KBM-7 (cell line): ENCODE measurements at places on chromosomes 11 and 22.

- no peak for DNase-seq
Measured at GRCh38 chr11:58930926-58931325, 8.4 kb upstream of the GLYATL1 start.

DNA sequence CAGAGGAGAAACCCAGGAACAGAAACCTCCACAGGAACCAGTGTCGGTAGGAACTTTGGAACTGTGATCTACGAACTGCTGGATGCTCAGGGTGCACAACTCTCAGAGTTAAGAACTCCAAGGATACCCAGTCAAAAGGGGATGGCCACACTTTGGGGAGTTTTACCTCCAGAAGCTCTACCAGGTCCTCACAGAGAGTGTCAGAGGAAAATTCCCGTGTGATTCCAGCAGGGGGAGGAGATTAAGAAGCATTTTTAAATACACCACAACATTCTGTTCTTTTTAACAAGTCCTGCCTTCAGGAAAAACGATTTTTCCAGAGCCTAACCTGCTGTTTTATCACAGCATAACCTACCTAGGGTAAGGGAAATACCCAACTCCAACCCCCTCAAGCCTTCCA lies 104.0 kb downstream of the SOX6 start:
- no peak for DNase-seq

DNA sequence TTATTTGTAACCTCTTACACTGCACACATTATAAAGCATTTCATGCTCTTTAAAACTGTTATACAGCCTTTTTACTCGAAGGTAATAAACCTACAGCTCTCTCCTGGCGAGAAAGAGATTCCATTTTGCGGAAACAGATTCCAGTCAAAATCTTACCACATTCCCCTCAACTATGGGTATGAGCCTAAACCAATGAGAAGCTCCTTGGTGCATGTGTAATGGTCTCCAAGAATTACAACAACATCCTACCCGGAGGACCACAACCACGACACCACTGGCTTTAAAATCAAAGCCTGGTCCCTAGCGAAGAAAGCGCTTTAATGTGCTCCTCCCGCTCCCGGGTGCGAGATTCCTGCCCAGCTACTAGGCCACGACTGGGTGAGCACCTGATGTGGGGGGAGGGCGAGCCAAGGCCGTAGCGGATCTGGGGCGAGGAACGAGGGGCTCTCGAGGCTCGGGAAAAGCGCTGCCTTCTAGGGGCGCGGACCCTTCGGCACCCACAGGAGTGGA lies 821 bp downstream of the CELF1 start:
- peak; percentile 51 for DNase-seq

- no peak for DNase-seq
Measured at GRCh38 chr11:63769714-63770455, 1.3 kb upstream of the ZFTA start.

DNA sequence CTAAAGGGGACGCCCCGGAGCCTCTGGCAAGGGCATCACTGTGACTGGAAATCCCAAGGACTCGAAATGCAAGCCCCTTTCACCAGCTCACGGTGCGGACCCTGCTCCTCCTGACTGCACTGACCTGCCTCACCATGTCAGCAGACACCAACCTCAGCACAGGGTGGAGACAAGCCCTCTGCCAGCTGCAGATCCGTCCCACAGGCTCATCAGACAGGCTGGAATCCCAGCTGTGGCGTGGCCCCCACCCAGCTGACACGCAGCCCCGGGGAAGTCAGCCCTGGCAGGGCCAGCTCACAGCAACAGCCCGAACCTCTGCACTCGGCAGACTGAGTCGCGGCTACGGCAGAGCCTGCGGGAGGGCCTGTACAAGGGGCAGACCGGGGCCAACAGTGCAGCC lies 36.8 kb downstream of the BRD1 start:
- no peak for DNase-seq

- no peak for DNase-seq
Measured at GRCh38 chr22:48242461-48242864, 1480.0 kb downstream of the TBC1D22A start.

- no peak for DNase-seq
Measured at GRCh38 chr11:40403321-40403720, 1056.1 kb downstream of the LRRC4C start.

DNA sequence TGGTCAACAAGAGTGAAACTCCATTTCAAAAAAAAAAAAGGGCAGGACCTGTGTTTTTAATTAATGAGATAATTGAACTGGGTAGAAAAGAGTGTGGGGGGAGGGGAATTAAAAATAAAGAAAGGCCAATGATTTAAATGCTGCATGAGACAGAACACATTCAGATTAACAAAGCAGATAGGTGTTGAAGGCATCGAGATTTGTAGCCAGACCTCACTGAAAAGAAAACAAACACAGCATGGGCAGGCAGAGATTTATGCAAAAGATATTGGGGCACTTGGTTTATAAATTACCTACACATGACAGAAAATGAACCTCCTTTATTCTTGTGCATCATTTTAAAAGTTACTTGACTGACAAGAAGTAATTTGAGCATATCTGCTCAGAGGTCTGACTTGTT lies 354.0 kb upstream of the API5 start:
- DNase-seq, result no peak

DNA sequence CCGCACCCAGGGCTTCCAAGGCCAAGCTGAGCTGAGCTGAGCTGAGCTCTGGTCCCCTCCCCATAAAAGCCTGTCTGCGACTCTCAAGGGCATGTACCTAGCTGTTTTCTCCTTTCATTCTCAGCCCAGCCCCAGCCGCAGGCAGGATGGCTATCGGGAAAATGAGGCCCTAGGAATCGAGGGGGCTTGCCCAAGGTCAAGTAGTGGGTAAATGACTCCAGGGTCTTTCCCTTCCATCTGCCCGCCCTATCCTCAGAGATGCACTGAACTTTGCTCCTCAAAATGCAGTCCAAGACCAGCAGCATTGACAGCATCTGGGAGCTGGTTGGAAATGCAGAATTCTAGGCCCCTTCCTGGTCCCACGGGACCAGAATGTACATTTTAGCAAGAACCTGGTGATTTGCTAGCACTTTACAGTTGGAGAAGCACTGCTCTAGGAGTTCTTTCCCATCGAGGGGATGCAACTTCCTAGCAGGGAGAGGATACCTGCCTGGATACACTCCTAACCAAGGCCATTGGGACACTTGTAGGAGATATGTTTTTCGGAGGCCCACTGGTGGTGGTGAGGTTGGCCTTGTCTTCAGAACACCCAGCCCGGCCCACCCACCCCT lies 43.2 kb upstream of the ACCSL start:
- DNase-seq, result no peak

GRCh38 chr22:36349726-36350125 lies 38.0 kb downstream of the MYH9 start:
- no peak for DNase-seq

DNA sequence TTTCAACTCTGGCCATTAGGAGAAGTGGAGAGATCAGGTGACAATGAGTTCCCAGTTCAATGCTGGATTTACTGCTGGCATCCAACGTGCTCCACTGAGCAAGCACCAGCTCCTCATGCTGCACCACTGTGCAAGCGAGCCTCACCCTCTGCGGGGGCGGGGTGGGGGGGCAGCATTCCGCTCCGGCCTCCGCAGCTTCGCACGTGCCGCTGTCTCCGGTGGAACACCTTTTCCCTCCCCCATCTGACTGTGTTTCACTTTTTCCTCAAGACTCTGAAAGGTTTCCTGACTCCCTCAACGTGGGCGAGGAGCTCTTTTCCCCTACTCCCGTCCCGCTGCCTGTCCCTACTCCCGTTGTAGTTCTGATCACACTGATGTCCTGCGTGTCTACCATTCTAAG lies 835 bp upstream of the RHOD start:
- DNase-seq, result no peak

GRCh38 chr11:94656968-94657367 lies 89.8 kb downstream of the PIWIL4 start:
- DNase-seq, result no peak

DNA sequence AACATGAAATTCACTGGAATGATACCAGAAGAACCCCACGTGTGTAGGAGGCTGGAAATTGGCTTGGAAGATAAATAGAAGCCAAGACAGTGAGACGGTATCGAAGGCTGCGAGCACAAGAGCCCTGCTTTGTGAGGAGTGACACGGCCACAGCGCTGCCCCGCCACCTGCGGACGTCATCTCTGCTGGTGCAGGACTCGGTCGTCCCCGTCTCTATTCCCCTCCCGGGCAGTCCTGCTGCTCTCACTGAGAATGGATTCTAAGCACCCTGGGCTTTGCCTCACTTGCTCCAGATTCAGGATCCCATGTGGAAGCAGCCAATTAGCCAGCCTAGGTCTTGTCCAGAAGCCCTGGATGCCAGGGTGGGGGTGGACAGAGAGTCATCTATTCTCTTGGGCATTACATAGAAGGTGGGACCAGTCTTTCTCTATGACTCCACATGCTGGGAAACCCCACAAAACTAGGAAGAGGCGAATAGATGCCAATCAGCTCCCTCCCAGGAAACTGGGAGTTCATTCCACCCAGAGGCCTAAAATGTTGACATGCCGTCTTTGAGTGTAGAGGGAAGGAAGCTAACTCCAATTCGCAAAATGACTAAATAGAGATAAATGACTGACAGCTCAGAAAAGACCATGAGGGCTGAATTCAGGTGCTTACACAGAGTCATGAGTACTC lies 25.1 kb downstream of the APOL3 start:
- DNase-seq, result no peak

- DNase-seq, result no peak
Measured at GRCh38 chr22:22968366-22968765, 80.8 kb downstream of the IGLL5 start.

GRCh38 chr11:47948137-47948536 lies 32.2 kb upstream of the PTPRJ start:
- no peak for DNase-seq

GRCh38 chr11:34570584-34570983 lies 50.3 kb upstream of the EHF start:
- no peak for DNase-seq

DNA sequence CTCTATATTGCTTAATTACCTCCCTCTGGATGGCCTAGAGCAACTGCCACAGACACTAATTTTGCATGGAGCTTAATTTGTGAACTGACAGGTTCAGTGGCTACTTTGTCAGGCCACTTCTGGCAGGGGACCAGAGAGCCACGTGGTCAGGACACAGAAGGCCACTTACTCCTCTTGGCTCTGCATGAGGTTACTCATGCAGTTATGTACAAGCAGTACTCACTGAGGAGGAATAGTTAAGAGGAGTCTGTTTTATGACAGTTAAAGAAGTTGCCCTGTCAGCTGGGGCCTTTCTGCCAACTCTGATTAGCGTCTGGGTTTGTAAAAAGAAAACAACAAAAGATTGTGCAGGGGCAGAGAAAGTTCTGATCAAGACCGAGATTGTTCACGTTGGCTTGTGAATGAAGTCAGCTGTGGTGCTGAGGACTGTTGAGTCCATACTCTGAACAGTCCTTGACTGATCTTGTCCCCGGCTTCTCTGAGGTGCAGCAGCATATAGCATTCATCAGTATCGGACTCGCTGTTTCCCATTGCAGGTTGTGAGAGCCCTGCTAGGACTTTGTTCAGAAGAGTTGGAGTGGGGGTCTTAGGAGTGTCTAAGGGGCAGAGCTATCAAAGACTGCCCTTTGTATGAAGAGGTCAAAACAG lies 41.4 kb downstream of the PPFIBP2 start:
- DNase-seq, result no peak

DNA sequence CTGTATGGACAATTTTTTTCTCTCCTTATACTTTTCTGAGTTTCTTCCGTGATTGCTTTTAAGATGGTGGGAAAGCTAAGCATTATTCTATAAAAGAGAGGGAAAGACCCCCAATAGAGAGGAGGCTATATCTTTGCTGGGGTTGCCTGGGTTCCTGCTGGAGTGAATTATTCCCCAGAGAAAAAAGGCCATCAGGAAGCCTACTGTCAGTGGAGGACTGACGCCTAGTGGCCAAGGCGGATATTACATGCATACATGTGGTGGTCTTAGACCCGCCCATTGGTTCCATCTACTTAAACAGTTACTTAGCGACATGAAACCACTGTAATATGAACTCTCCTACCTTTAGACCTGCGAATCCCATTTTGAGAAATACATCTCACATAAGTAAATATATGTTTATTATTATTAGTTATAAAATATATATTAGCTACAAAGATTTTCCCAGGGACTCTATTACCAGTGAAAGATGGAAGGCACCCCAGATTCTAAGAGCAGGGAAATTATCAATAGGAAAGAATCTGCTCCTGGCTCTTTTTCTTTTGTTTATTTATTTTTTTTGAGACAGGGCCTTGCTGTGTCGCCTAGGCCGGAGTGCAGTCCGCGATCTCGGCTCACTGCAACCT lies 15.7 kb upstream of the PGA3 start:
- peak; percentile 83 for DNase-seq

DNA sequence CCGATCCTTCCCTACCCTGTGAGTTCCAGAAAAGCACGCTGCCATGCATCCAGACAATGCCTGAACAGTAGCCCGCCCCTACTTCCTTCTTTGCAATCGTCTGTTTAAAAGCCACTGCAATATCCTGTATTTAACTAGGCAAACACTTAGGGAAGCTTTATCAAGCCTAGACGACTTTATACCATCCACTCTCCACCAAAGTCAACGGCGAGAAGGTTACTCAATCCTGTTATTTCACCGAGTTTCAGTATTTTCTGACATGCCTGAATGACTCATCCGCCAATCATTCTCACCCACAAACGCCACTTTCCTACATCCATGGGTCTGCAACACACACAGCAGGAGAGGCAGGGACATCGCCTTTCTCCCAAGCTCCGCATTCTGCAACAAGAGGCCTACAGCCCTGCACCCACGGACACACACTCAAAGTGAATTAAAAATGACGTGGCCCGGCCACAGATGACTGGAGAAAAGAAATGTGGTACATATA lies 9.3 kb downstream of the CELSR1 start:
- DNase-seq, result peak; percentile 79

- no peak for DNase-seq
Measured at GRCh38 chr22:20651286-20651685, 122.6 kb upstream of the SERPIND1 start.

DNA sequence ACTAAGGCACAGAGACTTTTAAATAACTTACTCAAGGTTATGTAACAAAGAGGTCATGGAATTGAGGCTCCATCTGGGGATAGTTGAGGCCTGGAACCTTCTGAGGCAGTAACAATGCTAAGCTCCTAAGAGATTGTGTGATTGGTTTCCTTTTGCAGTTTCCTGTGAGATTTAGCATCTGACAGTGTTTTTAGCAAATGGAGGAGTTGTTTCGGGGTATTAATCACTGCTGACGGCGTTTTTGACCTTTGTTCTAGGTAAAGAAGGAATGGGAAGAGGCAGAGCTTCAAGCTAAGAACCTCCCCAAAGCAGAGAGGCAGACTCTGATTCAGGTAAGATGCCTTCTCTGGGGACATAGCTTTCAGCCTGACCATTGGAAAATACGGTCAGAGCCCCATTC lies 32.1 kb upstream of the ST14 start:
- no peak for DNase-seq
